ENCODE measurements at places on chromosomes 12 and 14.

DNA sequence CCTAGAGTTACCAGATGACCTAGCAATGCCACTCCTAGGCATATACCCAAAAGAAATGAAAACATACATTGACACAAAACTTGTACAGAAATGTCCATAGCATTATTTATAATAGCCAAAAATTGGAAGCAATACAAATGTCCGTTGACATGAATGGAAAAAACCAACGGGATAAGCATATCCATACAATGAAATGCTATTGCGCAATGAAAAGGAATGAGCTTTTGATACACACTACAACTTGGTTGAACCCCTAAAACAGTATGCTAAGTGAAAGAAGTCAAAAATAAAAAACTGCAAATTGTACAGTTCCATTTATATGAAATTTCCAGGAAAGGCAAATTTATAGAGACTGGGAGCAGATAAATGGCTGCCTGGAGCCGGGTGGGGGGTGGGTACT is 90.6 kb upstream of the G2E3 start:
- no peak for DNase-seq

- DNase-seq = no peak
Measured at GRCh38 chr12:124279846-124280360, 15.0 kb upstream of the RFLNA start.

GRCh38 chr12:12207746-12208145 is 59.1 kb downstream of the LRP6 start:
- DNase-seq = no peak

DNA sequence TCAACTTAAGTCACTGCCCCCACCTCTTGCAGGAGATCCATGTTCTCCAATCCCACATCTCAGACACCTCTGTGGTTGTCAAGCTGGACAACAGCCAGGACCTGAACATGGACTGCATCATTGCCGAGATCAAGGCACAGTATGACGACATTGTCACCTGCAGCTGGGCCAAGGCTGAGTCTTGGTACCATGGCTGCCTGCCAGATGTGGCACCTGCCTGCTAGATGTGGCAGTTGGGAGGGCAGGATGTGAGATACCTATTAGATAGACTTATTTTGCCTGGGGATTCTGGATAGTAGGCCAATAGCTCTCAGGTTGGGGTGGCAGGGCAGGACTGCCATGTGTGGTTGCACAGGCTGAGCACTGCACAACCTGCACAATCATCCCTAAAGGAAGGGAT is 7.9 kb upstream of the KRT86 start:
- no peak for DNase-seq

DNA sequence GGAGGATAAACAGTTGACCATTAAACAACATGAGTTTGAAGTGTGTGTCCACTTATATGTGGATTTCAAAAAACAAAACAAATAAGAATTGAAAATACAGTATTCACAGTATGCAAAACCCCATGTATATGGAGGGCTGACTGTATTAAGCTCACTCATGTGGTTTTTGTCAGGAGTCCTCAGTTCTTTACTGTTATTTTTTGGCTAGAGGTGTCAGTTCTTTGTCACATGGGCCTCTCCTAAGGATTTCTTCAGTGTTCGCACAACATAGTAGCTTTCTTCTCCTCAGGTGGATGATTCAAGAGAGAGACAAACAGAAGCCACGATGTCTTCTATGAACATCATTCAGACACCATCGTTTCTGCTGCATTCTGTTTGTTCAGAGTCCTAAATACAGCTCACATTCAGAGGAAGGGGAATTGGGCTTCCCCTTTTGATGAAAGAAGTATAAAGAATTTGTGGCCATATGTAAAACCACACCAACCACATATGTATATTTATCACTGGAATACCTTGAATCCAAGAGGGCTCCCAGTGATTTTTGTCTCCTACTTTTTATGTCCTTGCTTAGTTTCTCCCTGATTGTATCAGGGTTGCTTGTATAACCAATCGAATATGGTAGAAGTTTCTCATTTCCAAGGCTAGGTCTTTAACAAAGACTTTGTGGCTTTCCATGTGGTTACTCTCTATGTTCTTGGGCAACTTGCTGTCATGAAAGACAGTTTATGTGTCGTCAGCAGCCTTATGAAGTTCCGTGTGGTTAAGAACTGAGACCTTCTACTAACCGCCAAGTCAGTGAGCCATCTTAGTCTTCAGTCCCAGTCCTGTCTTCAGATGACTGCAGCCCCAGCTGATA is 18.9 kb downstream of the MNAT1 start:
- peak; percentile 31 for DNase-seq

DNA sequence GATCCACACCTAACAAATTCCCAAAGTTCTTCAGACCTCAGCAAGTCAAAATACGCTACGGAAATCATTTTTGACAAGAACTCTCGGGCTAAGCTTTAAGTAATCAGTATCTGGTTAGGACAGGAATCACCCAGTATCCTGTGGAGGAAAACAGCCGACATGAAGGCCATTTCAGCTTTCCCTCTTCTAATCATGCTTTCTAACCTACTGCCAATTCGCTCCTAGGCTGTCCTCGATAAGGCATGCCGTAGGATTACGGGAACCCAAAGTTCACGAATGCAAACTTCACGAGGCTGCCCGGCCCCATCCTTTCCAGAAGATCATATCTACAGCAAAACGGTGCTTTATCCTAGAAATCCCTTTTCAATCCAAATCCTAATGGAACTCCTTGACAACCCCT is 81.8 kb upstream of the PTPRB start:
- no peak for DNase-seq

- no peak for DNase-seq
Measured at GRCh38 chr12:34301251-34302130, 279.2 kb downstream of the ALG10 start.

DNA sequence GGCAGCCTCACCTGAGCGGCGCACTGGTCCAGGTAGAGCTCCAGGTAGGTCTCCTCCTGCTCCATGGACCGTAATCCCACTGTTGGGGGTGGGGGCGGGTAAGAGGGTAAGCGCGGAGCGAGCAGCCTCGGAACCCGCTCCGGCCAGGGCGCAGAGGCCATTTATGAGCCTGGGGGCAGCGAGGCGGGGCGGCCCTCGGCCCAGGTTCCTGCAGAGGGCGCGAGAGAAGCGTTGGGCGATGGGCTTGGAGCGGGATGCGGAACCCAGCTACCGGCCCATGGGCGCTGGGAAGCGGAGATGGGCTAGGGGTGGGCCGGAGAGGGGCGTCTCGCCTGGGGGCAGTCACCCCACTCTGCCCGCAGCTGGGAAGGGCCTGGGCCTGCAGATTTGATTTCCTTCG is at the start of gene TBPL2:
Gene TBPL2 (minus strand): TSS at position 232 of the 400 bp plus-strand sequence. CDS start 167 bp downstream, at position 65.
- DNase-seq = no peak

DNA sequence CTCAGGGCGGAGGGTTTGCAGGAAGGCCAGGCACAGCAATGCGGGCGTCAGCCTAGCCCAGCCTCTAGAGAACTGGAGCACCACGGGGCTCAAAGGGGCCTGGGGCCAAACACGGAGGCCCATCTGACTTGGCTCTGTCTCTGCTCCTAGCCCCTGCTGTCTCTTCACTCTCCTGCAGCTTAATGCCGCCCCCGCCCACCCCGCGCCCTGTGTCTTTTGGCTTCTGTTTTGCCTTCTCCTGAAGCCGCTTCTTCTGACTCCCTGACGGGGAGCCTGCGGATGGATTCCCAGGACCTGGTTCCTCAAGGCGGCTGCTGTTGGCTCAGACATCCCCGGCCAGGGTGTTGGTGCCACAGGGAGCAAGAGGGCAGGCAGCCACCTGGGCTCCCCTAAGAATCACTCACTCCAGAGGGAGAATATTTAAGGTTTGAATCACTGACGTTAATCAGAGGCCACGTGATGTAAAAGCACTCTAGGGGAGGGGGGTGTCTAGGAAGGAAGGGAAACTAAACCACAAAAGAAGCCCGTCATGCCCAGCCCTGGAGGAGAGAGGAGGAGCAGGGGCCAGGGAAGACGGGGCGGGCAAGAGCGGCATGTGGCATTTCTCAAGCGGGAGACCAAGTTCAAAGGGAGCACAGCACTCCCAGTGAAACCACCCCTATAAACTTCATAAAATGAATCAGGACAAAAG is 36.9 kb upstream of the PRMT8 start:
- DNase-seq = no peak

DNA sequence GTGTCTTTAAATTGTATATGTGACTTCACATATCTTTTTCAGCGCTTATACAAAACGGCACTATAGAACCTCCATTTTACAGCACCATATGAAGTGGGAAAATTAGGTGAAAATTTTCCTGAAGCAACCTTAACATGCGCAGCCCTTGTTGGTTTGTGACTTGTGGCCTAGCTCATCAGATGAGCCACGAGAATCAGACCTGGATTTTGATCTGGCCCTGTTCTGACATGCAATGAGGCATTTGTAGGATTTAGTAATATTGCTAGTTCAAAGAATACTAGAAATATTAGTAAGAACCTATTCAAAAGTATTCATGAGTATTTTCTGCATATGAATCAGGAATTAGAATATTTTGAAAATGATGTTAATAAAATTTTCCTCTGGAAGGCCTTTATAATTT is 2.9 kb downstream of the CDKN1B start:
- no peak for DNase-seq

- DNase-seq = no peak
Measured at GRCh38 chr12:105835580-105836241, 303.0 kb downstream of the NUAK1 start.

DNA sequence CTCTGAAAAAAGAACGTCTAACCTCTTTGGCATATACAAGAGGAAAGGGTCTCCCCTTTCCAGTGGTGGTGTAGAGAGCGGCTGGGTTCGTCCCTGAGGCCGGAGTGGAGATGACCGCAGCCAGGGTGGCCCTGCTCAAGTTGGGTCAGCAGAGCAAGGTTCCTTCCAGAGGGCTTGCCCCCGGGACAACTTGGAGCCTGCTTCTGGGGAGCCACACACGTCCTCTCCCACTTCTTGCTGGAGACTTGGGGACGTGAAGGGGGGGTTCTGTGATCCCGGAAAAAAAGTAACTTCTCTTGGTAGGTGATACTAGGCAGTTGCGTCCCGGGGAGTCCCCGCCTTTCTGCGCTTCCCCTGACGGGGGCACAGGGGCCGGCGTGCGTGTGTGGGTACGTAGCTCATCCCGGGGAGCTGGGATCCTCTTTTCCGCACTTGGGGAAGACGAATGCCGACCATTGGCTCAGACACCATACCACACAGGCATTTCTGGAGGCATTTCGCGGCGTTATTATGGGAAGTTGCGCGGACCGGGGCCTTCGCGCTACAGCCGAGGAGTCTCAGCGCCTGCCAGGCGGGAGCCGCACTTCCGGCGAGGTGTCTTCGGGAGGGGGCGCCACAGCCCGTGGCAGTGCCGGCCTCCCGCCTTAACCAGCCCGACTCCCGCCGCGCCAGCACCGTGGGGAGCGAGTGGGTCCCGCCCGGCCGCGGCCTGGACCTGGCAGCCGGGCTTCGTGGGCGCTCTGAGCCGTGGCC is 14.8 kb upstream of the PAX9 start:
- no peak for DNase-seq
